ENCODE measurements at places on chromosomes 12 and 14.

GRCh38 chr12:56948881-56949280 lies 8.5 kb downstream of the RDH16 start:
- DNase-seq = no peak

GRCh38 chr14:25463480-25463879 lies 413.5 kb upstream of the STXBP6 start:
- DNase-seq = no peak

DNA sequence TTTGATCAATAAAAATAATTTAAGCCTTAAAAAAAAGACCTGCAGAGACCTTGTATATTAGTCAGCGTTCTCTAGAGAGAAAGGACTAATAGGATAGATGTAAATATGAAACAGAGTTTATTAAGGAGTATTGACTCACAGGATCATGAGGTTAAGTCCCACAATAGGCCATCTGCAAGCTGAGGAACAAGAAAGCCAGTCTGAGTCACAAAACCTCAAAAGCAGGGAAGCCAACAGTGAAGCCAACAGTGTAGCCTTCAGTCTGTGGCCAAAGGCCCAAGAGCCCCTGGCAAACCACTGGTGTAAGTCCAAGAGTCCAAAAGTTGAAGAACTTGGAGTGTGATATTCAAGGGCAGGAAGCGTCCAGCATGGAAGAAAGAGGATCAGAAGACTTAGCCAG lies 66.3 kb downstream of the TBX5 start:
- DNase-seq = no peak

DNA sequence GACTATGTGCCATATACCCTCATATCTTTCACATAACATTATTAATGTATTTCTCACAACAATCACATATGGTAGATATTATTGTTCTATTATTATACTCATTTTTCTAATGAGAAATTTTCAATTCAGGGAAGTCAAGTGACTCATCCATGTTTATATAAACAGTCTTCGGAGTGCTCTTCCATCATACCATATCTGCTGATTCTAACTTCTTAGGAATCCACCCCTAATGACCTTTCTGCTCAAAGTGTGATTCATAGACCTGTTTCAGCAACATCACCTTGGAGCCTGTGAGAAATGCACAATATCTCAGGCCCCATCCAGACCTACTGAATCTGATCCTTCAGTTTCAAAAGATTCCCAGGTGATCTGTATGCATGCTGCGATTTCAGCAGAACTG lies 39.8 kb upstream of the OVCH1 start:
- DNase-seq = no peak

GRCh38 chr12:77725611-77726010 lies 105.1 kb upstream of the NAV3 start:
- no peak for DNase-seq

GRCh38 chr12:46388427-46389021 lies 16.0 kb upstream of the SLC38A2 start:
- no peak for DNase-seq

DNA sequence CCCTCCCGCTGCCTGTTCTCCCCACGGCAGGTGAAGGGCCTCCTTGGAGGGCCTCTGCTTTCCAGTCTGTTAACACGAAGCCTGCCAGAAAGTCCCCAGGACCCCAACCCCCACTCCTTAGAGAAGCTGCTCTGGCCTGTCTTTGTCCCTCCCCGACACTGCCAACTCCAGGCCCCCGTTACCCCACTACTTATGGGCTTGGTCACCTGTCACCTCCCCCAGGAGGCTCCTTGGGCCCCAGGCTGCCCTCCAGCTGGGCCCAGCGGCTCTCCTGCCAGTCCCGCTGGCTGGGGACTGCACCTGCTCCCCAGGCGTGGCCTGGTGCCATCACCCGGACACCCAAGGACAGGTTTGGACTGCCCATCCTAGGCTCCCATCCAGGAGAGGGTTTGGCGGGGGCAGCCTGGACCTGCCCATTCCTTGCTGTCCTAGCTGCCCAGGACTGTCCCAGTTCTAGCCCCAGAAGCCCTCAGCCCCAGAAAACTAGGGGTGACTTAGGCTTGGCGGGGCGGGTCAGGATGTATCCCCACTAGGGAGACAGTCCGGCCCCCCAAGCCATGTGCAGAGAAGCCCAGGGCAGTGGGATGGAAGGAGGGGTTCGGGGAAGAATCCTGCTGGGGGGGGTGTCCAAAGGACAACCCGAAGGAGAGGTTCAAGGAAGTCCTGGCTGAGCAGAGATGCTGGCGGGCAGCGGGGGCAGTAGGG lies 155.7 kb upstream of the C14orf180 start:
- DNase-seq = no peak

DNA sequence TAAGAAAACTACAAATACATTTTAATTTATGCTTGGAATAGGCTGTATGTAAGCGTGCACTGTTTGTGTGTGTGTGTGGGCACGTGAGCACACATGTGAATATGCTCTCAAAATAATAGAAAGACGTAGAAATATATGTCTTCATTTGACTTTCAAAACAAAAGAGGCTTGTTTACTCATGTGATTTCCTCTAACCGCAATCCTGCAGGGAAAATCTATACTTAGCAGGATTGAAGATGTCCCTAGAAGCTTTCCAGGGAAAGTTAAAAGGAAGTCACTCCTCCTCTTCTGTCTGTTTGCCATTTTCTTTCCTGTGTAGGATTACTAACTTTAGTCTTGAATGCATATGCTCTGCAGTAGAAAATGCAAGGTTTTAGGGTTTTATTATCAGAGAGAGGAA lies 404.7 kb downstream of the MDGA2 start:
- no peak for DNase-seq

GRCh38 chr12:39467432-39467870 lies 24.5 kb upstream of the KIF21A start:
- no peak for DNase-seq

Data from SK-N-DZ (cell line).